GM04503 (cell line): ENCODE measurements at places on chromosomes 5 and 9.

GRCh38 chr9:128375865-128376264, 4.7 kb downstream of the URM1 start:
- DNase-seq = no peak

DNA sequence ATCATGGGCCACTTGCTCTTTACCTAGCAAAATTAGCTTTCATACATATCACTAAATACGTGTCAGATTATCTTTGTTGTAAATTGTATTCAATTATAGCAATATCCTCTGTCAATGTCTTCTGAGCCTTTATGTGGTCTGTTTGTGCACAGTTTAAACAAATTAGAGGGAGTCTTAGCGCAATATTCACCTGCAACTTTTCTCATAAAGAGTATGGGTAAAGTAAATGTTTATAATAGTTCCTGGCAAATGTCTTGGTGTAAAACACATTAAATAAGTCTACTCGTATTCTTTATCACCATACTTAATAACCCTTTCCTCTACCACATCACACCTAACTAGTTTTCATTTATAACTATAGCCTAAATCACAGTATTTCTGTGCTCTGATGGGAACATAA, 169.0 kb downstream of the PCSK1 start:
- no peak for DNase-seq

DNA sequence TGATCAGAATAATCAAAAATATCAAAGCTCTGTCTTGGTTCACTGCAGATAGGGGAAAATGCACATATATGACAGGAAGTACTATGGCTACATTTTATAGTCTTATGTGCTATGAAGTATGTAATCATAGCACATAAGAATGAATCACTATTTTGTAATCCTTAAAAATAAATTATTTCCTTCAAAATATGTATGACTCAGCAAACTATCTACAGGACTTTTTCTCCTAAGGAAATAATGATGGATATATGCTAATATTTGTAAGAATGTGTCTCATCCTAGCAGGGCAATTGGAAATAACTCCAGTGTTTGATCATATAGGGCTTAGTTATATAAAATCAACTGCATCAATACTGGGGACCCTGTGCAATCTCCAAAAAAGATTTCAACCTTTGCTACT, 85.1 kb downstream of the SLC24A2 start:
- DNase-seq = no peak

- no peak for DNase-seq
These were observed 123.0 kb downstream of the GALNT10 start for GRCh38 chr5:154313360-154314017.
